ENCODE measurements at places on chromosomes 1 and 21. TPM values are rescaled to one million over a fixed set of nuclear protein-coding genes. Genes with fewer than 3 reads are reported as not detected.

Gene ASAP3
- total RNA-seq, result 36.4 TPM

- no peak overlapping the region for H3K27ac ChIP-seq
- DNase-seq, result no peak
- H3K36me3 ChIP-seq, result no peaks in the 10 kb centered on the region
- no peaks in the 10 kb centered on the region for H3K27me3 ChIP-seq
- H3K4me3 ChIP-seq, result no peak overlapping the region
Observed at GRCh38 chr1:215210167-215210566, 127.6 kb downstream of the KCNK2 start.

GRCh38 chr1:65424573-65424889 is 4.1 kb downstream of the LEPR start:
- H3K27ac ChIP-seq, result no peak overlapping the region
- H3K27me3 ChIP-seq, result peaks cover 7% of the 10 kb centered on the region

Gene CHD5
- total RNA-seq, result 0.15 TPM

DNA sequence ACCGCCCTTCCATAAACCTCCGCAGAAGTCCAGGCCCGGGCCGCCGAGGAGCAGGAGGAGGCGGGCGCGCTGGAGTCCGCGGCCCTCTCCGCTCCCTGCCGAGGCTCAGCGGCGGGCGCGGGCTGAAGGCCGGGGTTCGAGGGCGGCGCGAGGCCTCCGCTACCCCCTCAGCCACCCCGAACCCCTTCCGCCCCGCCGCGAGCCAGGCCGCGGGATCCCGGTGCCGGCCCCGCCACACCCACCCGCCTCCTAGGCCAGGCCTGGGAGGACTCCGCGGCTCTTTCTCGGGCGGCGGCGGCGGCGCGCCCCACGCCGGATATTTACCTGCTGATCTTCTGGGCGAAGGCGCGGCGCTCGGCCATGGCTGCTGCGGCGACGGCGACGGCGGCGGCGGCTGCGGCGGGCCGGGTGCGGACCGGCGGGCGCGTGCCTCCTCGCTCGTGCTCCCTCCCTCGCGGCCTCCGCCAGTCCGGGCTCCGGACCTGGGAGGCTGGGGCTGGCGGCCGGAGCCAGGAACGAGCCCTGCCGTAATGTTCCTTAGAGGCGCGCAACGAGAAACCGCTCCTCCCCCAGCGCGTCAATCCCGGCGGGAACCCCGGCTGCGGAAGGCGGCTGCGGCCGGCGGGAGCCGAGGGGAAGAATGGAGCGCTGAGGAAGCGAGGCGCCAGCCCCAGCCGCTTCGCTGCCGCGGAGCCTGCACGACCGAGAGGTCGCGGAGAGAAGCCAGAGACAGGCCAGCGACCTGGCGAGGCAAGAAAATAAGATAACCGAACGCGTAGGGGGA is at the start of gene DOCK7:
Gene DOCK7, minus strand, starts transcription at position 484 of the 784 bp plus-strand sequence. Its CDS starts 122 bp downstream, at position 362.
- peaks cover 7% of the 10 kb centered on the region for H3K27me3 ChIP-seq
- peak within 1 kb of the TSS; percentile 94 for H3K4me3 ChIP-seq
- H3K4me1 ChIP-seq, result peaks cover 18% of the 10 kb centered on the region

Gene FLG2
- total RNA-seq, result not detected

GRCh38 chr1:17591814-17592430 is 52.4 kb downstream of the ARHGEF10L start:
- H3K4me1 ChIP-seq, result peaks cover 9% of the 10 kb centered on the region
- H3K4me3 ChIP-seq, result no peak overlapping the region
